OCI-LY7 (cell line): ENCODE measurements at places on chromosomes 7 and 10. TPM values are rescaled to one million over a fixed set of nuclear protein-coding genes. Genes with fewer than 3 reads are reported as not detected.

DNA sequence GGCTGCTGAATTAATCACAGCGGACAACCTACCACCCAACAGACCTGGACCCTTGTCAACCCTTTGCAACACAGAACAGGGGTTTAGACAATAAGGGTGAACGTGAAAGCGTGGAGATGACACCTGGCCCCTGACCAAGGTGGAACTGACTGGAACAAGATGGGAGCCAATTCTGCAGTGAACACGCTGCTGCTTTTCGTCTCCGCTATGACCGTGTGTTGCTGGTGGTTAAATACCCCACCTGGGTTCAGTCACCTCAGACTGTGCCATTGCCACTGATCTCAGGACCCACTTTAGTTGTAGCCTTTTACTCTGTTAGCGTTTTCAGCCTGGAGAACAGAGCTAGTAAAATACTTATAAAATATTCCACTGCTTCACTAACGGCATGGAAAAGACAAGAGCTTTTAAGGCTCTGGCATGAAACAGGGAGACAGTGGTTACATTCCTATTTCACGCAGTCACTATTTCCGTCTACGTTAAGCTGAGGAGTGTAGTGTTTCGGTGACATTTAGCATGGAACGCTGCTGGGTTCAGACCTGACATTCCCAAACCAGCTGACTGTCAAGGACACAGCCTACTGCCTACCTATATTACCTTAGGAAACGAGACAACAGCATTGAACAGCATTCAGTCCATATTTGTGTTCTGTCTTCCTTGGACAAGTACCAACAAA is 119.5 kb upstream of the PRSS1 start:
- no peak for DNase-seq

GRCh38 chr7:87144173-87144657 is 8.0 kb upstream of the DMTF1 start:
- DNase-seq = peak; percentile 84

DNA sequence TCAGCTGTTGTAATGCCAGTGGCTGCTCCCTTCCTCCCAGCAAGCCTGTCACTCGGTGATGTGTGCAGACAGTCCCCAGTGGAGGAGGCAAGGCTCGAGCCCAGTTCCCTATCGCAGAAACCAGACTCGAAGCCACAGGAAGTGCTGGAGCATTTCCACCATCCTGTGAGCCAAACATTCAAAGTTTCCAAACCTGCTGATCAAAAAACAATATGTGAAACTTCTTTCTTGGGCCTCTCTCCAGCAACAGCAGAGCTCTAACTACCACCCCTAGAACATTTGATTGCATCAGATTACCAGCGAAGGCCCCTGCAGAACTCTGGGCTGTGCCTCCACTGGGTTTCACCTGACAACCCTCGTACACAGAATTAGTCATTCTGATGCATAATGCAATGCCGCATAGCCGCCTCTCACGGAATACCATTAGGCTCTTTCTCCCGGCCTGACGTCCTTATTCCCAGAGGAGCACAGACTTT is 94.0 kb downstream of the ELMO1 start:
- no peak for DNase-seq

- DNase-seq = no peak
Observed at GRCh38 chr7:5773661-5774086, 7.8 kb downstream of the RNF216 start.

- peak; percentile 89 for DNase-seq
Observed at GRCh38 chr7:106153891-106154449, 41.9 kb upstream of the SYPL1 start.

- DNase-seq = peak; percentile 73
Observed at GRCh38 chr10:43134126-43134905, 3.9 kb upstream of the CSGALNACT2 start.

DNA sequence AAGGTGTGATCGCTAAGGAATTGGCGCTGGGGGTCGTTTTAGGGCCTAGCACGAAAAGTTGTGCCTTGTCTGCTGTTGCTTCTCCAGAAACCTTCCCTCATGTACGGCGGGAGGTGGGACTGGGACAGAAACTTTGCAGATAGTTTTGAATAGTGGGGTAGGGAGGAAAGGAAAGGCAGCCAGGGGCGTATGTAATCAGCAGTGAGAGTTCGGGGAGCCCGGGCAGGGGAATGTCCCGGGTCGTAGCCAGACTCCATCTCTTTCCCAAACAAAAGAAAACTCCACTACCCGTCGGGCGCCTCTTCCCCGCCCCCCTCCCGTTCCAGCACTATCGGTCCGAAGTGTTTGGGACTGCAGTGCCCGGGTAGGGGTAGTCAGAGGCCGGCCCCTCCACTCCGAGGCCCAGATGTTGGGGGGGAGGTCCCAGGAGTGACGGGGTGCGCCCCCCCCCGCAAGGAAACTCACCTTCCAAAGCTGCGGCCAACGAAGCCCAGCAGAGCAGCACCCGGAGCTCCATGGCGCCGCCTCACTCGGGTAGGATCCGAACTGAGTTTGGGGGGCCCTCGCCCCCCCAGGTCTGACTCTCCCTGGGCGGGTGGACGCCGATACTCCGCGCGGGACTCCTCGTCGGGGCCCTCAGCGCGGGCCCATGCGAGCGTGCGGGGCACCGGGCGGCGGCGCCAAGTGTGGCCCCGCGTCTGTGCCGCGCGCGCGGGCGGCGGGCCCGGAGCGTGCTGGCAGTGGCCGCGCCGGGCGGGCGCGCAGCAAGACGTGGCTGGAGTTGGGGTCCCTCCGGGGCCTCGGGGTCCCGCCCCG is 601 bp downstream of the EPHB4 start:
- no peak for DNase-seq

GRCh38 chr7:53604201-53604600 is 568.8 kb downstream of the POM121L12 start:
- no peak for DNase-seq

GRCh38 chr7:25820432-25821040 is 331.5 kb upstream of the NFE2L3 start:
- DNase-seq = peak; percentile 64

- DNase-seq = no peak
Observed at GRCh38 chr10:76315240-76315639, 883.8 kb downstream of the LRMDA start.

GRCh38 chr7:151312356-151312755 is 29.3 kb upstream of the NUB1 start:
- no peak for DNase-seq

DNA sequence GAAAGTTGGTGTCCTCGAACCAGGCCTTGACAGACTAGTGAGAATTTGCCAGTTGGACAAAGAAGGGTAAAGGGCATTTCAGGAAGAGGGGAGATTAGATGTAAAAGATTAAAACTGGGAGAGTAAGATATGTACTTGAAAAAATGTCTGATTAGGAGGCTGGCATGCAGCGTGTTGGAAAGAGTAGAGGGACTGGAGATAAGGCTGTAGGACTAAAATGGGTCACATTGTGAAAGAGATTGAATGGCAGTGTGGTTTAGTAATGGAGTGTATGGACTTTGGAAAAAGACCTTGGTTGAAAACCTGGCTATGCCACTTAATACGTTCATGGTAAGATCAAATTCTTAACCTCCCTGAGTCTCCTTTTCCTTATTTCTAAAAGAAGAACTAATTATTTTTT is 14.1 kb downstream of the CREM start:
- DNase-seq = no peak

DNA sequence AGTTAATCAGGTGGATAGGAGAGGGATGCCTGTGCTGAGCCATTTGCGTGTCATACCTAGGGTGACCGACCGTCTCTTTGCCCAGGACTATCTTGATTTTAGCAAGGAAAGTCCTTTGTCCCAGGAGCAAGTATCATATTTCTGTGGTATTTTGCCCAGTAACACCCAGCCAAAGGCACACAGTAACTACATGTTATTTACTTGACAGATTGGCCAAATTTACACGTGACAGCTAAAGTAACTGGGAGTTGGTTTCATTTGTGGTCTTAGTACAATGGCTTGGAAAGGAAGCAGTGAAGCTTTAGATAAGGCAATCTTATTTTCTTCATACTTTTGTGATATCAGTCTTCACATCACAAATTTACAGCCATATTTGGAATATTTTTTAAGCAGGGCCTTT is 142.1 kb downstream of the JCAD start:
- DNase-seq = no peak

GRCh38 chr7:64869121-64869725 is 33.9 kb upstream of the ZNF273 start:
- DNase-seq = no peak

ATG9B gene
- total RNA-seq = 0.94 and 0.97 TPM in 2 replicates

ENTPD1 gene
- total RNA-seq = 3.7 and 6.7 TPM in 2 replicates

LOXL4 gene
- not detected in 2 replicates for total RNA-seq

LRRN3 gene
- total RNA-seq = not detected in 2 replicates

MRM2 gene
- 45.1 and 52.3 TPM in 2 replicates for total RNA-seq

LRRC17 gene
- total RNA-seq = not detected in 2 replicates

MMD2 gene
- total RNA-seq = not detected in 2 replicates

KLF14 gene
- total RNA-seq = not detected in 2 replicates

OR13A1 gene
- total RNA-seq = 14.5 and 17.4 TPM in 2 replicates
